Adrenal gland (tissue), 19 donors: ENCODE measurements at places on chromosomes 1 and 21.

DNA sequence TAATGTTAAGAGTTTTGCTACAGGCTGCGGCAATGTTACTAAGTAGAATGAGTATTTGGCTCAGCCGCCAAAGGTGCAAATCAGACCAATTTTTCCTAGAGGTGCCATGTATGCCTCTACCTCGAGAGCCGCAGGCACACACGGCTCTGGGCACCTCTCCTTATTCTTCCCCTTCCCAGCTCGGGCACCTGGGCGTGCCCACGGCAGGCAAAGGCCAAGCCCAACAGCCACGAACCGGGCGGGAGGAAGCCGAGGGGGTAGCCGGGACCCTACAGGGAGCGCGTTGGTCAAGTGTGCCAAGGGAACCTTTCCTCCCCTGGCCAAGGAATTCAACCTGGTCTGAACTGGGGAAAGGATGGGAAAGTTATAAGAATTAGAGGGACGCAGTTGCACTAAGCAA lies 31.0 kb downstream of the LRRC3 start:
- no peak overlapping the region for H3K4me3 ChIP-seq
- H3K4me1 ChIP-seq = no peaks in the 10 kb centered on the region
- no peaks in the 10 kb centered on the region for H3K36me3 ChIP-seq

DNA sequence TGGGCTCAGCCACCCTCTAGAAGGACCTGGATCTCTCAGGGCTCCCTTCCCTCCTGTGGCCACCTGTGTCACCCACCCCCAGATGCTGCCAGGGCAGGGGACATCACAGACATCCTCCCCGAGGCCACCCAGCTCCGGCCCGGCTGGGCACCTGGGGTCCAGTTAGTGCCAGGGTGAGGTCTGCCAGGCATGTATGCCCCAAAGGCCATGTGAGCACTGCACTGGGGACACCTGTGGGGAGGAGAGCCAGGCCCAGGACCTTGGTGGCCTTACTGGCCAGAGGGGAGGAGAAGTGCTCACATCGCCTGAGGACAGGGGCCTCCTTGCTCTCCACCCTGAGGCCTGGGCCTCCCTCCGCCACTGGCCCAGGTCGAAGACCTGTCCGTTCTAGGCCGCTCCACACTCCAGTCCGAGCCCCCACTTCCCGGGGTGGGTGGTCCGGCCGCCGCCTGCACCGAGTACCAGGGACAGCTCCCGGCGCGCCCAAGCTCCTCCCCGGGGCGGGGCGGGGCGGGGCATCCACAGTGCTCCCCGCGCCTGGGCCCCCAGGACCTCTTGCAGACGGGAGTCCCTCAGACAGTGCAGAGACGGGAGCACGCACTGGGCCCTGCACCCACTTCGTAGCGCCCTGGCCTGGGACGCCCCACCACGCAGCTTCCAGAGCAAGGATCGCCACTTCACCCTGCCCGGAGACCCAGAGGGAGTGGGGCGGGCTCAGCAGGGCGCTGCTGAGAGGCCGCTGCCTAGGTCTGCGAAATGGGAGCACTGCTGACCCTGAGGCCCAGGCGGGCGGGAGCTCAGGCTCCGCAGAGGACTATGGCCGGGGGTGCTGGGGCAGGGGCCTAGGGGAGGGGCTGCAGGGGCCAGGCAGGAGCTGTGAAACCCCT lies 34.3 kb upstream of the CCDC27 start:
- H3K4me3 ChIP-seq = no peak overlapping the region
- H3K27ac ChIP-seq = no peak overlapping the region
- peaks cover 21% of the 10 kb centered on the region for H3K4me1 ChIP-seq
- DNase-seq = no peak
- peaks cover 6% of the 10 kb centered on the region for H3K27me3 ChIP-seq

GRCh38 chr1:230696722-230697437 lies 17.0 kb downstream of the AGT start:
- no peak overlapping the region for H3K4me3 ChIP-seq
- no peaks in the 10 kb centered on the region for H3K4me1 ChIP-seq
- H3K36me3 ChIP-seq = peaks cover 24% of the 10 kb centered on the region
- DNase-seq = no peak

- H3K4me3 ChIP-seq = no peak overlapping the region
- no peaks in the 10 kb centered on the region for H3K4me1 ChIP-seq
- H3K36me3 ChIP-seq = no peaks in the 10 kb centered on the region
- DNase-seq = no peak
Observed at GRCh38 chr1:101166583-101167120, 70.2 kb upstream of the S1PR1 start.

DNA sequence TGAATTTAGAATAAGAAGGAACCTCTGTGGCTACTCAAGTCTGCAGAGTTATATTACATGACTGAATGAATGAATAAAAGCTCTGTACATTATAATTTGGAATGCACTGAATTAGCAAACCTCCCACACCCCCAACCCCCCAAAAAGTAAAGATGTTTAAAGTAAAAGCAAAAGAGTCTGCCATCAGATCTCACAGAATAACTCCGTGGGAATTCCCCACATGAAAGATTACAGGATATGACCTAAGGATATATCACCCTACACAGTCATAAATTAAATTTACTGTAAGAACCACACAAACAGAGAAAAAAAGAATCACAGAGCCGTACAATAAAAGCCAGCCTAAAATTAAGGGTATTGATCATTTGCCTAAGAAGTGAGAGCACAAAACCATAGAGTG lies 587.3 kb downstream of the PTPRC start:
- DNase-seq = no peak
- H3K27ac ChIP-seq = no peak overlapping the region
- H3K36me3 ChIP-seq = no peaks in the 10 kb centered on the region
- no peak overlapping the region for H3K4me3 ChIP-seq
- H3K27me3 ChIP-seq = no peaks in the 10 kb centered on the region
- no peaks in the 10 kb centered on the region for H3K4me1 ChIP-seq

GRCh38 chr1:219299420-219299819 lies 125.7 kb downstream of the LYPLAL1 start:
- no peaks in the 10 kb centered on the region for H3K27me3 ChIP-seq
- H3K36me3 ChIP-seq = no peaks in the 10 kb centered on the region
- no peak overlapping the region for H3K4me3 ChIP-seq
- peaks cover 10% of the 10 kb centered on the region for H3K4me1 ChIP-seq
- DNase-seq = no peak
- H3K27ac ChIP-seq = no peak overlapping the region

- no peaks in the 10 kb centered on the region for H3K36me3 ChIP-seq
- H3K27me3 ChIP-seq = no peaks in the 10 kb centered on the region
- H3K4me1 ChIP-seq = no peaks in the 10 kb centered on the region
- H3K4me3 ChIP-seq = no peak overlapping the region
- no peak overlapping the region for H3K27ac ChIP-seq
- DNase-seq = no peak
Observed at GRCh38 chr21:46410516-46410915, 48.2 kb upstream of the DIP2A start.
